Right lobe of liver (tissue), 6 donors: ENCODE measurements at places on chromosomes 1 and 21.

DNA sequence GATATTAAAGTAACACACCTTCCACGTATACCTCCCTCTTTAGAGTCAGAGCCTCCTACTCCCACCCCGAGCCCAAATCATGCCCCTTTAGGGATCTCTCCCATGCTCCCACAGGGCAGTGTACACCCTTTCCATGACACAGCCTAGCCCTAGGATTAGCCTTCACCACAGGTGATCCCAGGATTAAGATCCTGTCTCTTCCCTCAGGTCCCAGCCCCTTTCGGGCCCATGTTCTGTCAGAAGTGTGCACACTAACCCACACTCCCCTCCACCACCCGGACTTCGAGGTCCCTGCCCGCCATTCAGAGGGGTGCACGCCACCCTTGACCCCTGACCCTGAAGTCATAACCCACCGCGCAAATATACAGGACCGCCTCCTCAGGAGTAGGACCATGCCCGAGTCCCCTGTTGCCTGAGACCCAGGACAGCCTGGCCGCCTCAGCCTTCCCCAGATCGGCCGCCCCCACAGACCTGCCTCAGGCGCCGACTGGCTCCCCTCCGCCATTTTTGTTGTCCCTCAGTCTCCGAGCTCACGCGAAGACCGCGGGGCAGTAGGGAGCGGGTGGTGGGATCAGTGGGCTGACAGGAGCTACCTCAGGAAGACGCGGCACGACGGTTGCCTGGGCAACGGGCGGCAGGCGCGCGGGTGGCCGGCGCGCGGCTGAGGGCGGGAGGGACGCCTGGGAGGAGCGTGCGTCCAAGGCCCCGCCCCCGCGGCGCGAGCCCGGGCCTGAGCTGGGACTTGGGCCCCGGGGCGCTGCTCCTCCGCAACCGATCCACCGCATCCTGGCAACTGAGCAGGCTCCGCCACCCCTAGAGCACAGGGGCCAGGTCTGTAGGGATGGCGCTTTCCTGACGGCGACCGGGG lies at the start of gene AGBL4:
Gene AGBL4, minus strand, starts transcription at position 663 of the 868 bp plus-strand sequence.
- peak; percentile 56 for DNase-seq

GRCh38 chr1:67723620-67724019 lies 38.6 kb downstream of the GADD45A start:
- DNase-seq: no peak

DNA sequence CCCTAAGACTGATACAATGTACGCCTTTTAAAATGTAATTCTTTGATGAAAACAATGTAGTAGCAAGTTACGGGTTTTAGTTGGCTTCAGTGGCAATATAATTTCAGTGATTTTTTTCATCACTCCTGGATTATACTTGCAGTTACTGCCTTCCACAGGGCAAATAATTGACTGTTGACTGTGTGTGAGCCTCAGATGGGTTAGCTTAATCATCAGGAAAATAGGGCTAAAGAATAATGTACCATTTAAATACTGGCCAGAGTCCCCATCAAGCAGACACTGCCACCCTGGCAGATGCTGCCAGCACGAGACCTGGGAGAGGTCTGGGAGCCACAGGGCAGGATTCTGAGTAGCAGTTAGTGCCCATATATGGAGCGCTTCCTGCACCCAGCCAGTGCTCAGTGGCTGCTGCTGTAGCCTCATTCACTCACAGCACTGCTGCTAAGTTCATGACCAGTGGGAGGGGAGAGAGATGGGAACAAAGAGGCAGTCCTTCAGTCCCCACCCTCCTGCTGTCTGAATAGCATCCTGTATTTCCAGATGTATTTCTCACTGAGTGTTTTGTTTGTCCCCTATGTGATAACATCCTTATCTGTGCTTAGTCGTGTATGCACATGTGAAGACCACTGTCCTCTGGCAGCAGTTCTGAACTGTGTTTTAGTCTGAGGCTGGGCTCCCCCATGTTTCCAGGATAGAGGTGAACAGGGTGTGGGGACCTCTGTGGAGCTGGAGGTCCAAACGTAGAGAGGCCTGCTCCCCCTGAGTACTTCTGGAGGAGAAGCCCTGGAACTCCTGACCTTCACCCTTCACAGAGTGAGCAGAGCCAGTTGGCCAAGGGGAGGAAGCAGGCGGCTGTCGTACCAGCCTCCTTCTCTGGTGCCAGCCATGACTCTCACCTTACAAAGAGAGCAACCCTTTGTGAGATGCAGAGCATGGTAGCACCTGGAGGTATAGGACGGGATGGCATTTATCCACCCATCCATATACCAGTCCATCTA lies 80.4 kb downstream of the ADARB1 start:
- peak; percentile 36 for DNase-seq

DNA sequence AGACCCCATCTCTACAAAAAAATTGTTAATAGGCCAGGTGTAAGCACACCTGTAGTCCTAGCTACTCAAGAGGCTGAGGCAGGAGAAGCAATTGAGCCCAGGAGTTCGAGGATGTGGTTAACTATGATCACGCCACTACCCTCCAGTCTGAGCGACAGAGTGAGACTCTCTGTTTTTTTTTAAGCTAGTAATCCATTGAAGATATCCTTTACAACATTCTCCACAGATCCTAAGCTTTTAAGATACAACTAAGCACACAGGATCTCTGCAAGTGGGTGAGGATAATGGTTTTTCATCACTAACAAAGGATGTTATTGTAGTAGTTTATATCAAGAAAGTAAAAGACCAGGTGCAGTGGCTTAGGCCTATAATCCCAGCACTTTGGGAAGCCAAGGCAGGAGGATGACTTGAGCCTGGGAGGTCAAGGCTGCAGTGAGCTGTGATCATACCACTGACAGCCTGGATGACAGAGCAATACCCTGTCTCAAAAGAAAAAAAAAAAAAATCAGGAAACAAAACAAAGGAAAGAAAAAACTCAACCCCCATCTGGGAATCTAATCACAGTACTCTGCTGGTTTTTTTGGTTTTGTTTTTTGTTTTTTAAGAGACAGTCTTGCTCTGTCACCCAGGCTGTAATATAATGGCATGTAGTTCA lies 166.1 kb downstream of the RERE start:
- no peak for DNase-seq

GRCh38 chr1:21338573-21339355 lies 48.5 kb upstream of the ECE1 start:
- peak; percentile 90 for DNase-seq

DNA sequence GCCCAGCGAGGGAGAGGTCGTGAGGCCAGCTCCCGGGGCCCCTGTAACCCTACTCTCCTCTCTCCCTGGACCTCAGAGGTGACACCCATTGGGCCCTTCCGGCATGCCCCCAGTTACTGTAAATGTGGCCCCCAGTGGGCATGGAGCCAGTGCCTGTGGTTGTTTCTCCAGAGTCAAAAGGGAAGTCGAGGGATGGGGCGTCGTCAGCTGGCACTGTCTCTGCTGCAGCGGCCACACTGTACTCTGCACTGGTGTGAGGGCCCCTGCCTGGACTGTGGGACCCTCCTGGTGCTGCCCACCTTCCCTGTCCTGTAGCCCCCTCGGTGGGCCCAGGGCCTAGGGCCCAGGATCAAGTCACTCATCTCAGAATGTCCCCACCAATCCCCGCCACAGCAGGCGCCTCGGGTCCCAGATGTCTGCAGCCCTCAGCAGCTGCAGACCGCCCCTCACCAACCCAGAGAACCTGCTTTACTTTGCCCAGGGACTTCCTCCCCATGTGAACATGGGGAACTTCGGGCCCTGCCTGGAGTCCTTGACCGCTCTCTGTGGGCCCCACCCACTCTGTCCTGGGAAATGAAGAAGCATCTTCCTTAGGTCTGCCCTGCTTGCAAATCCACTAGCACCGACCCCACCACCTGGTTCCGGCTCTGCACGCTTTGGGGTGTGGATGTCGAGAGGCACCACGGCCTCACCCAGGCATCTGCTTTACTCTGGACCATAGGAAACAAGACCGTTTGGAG lies 23.7 kb upstream of the TNFRSF1B start:
- DNase-seq: peak; percentile 66

DNA sequence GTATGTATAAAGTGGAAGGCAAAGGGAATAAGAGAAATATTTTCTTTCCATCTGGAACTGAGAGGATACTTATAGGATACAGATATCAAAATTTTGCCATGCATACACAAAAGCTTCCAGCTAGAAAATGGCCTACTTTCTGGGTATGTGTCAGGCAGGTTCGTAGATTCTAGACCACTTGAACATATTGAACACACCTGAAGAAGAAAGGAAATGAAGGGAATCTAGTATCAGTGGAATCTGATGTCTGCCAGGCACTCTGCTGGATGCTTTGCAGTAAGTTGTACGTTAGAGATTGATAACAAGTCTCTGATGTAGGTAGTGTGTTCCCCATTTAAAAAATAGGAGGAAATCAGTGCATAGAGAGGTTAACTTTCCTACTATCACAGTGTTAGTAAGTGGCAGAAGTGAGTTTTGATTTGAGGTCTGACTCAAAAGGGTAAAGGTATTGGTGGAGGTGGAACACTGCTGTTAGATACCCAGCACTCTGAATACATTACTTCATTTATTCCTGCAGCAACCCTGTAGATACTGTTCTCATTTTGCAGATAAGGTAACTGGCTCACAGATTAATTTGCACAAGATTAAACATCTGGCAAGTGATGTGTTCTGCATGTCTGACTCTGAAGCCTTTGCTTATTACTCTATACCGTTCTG lies 3.0 kb downstream of the CAMSAP2 start:
- no peak for DNase-seq

DNA sequence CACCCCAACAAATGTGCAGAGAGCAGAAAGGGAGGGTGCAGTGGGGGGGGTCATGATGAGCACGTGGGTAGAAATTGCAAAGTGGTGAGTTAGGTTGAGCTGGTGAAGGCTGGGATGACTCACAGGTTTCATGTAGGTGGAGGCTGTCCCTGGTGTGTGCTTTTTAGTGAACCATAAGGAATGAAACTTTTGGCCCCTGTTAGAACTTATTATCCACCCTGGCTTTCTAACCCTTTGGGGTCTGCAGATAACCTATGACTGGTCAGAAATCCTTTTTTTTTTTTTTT lies 46.9 kb downstream of the DOP1B start:
- DNase-seq: no peak

- DNase-seq: no peak
These were observed 68.1 kb upstream of the ANGPTL1 start for GRCh38 chr1:178938959-178939317.

- DNase-seq: no peak
These were observed 140.1 kb downstream of the TOMM20 start for GRCh38 chr1:234988536-234988935.

DNA sequence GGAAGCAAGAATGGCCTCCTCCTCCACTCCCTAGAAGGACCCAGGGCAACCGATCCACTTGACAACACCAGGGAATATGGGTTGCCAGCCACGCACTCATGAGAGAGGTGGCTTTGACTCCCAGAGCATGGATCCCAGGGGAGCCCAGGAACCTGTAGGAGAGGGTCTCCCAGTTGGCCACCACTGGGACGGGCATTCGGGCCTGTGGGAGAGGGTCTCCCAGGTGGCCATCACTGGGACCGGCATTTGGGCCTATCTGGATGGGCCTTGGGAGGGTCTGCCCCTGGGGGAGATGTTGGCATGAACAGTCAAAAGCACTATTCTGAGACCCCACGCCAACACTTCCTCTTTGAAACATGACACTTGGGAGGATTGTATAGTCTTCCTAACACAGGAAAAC lies 565 bp downstream of the TFF1 start:
- no peak for DNase-seq

GRCh38 chr1:21491488-21492355 lies 17.5 kb upstream of the ALPL start:
- no peak for DNase-seq

DNA sequence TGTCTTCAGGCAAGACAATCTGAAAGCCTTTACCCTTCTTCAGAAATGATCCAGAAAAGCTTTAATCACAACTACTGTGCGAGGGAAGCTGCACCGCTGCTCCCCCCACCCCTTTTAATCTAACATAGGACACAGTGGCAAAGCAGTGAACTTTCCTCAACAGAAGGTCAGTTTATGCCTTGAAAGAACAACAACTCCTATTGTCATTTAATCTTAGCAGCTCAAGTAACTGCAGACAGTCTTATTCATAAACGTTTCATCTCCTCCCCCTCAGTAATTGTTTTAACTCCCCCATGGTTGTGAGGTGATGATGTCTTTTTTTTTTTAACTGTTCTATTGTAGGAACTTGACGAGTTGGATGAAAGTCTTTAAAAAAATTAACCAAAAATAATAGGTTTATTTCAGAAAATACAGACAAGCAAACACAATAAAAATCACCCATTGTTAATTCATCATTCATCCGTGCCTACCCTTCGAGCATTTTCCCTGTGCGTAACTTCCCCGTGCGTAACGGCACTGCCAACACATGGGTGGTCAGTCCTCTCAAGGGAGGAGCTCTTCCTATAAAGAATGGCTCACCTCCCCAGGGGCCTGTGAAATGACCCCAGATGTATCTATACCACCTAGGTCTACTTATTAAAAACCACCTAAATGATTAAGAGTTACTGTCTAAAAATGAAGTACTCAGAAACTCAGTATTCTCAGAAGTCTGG lies 3.3 kb upstream of the ADAR start:
- no peak for DNase-seq

DNA sequence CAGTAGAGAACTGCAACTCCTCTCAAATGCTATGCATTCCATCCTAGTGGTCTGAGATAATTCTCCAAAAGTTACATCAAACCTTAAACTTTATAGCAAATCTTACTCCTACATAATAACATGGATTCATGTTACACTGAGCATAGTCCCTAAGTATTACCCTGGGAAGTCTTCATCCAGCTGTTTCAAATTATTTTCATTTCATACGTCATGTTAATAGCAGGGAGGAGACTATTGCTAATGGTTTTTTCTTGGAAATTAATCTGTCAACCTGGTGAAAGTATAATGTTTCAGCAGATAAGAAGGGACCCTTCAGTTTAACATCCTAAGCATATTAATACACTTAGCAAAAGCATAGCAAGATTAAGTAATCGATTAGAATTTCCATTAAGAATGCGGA lies 318.1 kb downstream of the USP25 start:
- DNase-seq: no peak

GRCh38 chr1:32773018-32773763 lies 44.0 kb downstream of the YARS1 start:
- DNase-seq: peak; percentile 79

GRCh38 chr21:45963232-45963570 lies 18.4 kb upstream of the COL6A1 start:
- DNase-seq: no peak

DNA sequence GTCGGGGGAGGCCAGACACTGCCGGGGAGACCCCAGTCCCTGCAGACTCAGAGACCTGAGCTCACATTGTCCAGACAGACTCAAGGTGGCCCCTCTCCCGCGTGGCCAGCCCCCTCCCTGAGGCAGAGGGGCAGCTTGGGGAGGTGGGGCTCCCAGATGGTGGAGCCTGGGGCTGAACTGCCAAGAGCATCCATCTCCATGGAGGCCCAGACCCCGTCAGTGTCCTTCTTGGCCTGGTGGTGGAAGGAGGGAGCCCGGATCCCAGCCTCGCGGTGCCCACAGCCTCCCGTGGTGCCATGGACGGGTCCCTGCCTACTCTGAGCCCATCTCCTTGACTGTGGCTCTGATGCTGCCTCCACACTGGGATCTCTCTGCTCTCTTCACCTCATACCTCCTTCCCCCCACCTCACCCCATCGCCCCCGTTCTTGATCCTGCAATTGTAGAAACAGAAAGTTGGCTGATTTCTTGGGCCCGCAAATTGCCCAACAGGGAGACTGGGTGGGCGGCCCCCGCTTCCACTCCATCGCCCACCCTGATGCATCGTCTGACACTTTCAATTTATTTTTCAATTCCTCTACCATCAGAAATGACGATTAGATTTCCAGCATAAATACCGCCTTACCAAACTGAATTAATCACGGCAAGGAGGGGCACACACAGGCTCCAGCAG lies 348.9 kb downstream of the MATN1 start:
- no peak for DNase-seq

GRCh38 chr1:163610486-163610885 lies 288.7 kb downstream of the NUF2 start:
- no peak for DNase-seq

GRCh38 chr1:237390823-237391222 lies 348.8 kb downstream of the RYR2 start:
- DNase-seq: no peak
